ENCODE measurements at places on chromosomes 12 and 14.

GRCh38 chr14:105389534-105389933 is 8.8 kb upstream of the TEX22 start:
- no peak for DNase-seq

GRCh38 chr14:36264595-36264994 is 55.8 kb downstream of the MBIP start:
- no peak for DNase-seq

DNA sequence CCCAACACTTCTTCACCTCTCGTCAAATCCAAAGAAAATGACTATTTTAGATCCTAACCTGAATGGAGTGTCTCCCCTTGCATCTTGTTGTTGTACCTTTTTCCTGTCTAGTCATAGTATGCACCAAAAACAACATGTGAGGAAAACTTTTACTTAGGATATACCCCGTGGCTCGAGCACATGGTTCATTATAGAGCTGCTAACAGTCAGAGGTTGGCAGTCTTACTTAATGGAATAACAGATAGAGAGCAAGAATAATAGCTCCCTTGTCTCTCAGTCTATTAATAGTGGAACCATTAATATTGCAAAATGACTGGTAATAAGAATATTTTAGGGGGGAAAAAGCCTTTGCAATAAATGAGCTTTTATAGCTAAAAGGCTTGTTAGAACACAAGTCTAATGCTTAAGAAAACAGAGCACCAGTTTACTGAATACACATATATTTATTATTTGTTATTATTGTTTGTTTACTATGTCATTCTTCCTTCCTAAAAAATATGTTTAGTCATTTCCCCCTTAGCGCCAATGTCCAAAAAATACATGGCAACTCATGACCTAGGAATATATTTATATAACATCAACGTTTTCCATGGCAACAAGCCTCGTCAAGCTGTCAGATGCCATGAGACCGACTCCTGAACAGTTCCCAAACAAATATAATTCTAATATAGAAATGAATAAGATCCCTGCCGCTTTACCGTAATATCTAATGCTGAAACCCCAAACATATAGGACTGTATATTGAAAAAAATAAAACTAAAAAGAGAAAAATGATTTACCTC is 592.4 kb downstream of the SOX5 start:
- DNase-seq, result no peak

DNA sequence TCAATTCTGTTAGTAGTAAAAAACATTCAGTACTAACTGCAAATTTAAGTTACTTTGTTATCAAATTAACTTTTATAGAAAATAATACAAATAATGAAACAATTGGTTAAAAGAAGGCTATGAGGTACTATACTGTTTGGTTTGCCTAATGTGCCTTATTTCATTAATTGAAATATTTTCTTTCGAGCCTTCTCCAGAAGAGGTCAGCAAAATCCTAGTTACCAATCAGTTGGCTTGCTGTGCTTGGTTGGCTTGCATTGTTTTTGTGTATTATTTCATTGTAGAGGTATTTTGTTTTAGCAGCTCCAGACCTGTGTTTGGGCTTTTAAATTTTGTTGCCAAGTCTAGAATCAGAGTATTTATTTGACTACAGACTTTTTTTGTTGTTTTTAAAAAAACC is 68.5 kb downstream of the AEBP2 start:
- no peak for DNase-seq

DNA sequence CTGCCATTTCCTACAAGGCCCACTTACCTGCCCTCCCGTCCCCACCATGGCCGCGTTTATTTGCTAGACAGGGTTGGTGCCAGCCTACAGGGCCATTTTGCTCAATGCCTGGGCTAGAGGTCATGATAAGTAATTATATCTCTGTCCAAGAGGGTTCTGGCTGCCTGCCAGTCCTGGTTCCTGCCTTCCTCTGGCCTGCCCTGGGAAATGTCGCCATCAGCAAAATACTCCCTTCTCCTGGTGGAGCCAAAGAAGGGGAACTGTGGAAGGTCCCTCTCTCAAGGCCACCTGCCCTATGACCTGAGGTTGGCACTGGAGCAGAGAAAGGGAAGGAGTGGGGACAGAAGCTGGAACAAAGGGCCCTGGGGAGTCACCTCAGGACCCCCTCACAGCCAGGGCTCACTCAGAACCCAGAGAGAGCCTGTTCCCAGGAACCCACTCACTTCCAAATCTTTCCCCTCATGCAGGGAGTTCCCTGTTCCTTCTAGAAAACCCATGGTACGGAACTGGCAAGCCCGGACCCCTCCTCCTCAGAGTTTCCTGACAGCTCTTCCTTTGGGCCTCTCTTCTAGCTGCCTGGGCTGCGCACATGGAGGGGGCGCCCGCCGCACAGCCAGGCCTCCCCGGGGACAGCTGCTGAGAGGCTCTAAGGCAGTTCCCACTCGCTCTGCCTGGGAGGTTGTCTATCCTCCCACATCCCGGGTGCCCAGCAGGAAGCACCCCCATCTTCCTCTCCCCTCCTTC is 280.5 kb downstream of the DPF3 start:
- no peak for DNase-seq

DNA sequence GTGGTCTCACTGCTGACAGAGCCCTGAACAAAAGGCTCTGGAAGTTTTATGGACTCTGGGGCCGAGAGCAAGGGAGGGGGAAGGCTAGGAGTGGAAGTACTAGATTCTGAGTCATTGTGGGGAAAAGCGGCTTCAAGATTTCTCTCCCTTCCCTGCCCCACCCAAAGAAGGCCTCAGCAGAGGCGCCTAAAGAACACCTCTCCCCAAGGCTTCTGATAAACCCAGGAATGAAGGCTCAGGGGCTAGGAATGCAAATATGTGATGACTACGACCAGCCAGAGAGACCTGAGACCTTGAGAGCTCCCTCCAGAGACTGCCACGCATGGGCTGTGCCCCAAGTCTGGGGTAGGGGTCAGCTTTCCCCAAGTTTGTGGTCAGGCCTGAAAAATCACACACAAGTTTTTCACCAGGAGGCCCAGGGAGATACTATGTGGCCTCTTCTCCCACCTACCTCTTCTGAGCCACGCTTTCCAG is 130.7 kb upstream of the HIF1A start:
- DNase-seq, result no peak

- no peak for DNase-seq
These were observed 96.9 kb downstream of the ADGRD1 start for GRCh38 chr12:131050463-131051154.

DNA sequence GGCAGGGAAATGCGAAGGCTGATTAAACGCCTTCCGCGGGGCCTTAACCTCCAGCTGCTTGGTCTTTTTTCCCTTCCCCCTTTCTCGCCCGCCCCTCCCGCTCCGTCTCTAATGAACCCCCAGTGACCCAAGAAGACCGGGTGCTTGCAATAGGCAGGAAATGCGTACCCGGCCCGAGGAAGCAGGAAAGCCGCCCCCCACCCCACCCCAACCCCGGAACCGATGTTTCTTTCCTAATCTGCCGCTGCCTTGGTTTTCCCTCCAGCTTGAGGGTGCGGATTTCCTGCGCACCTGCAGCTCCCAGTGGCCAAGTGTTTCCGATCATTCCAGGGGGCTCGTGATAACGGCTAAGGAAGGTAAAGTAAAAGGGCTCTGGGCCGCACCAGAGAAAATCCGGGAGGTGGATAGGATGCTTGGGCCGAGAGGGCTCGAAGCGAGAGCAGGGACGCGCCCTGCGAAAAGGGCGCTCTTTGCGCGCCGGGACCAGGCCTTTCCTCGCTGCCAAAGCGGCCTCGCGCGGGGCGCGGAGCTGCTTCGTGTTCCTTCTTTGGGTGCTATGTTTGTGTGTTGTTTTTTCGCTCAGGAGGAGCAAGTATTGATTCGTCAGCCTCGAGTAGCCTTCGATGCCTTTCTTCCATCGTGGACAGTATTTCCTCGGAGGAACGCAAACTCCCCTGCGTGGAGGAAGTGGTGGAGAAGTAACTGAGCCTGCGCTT is 983 bp downstream of the MYF6 start:
- no peak for DNase-seq

DNA sequence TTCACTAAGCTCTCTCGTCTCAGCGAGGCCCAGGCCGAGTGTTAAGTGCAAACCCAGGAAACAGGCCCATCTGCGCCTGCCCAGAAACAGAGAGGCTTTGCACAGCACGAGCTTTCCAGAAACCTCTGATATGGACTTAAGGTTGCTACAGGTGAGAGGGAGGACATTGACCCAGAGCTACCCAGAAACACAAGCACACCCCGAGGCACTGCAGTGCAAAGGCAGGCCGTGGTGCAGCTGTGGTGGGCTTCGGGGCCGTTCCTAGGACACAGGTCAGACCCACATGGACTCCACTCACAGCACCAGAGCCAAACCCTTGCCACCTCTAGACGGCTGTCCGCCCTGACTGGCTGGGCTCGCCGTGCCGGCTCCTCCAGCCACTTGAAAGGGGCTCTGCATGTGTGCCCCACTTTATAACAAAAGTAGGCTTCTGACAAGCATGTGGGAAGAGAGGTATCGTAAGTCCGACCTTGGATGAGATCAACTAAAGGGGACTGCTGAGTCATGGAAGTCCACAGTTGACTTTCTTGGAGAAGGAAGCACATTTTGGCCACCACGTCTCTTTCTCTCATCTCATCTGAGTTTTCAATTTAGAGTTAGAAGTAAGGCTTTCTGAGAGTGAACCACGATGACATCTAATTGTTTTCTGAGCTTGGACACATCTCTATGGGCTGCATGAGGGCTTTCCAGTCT is 38.2 kb downstream of the CACNA2D4 start:
- no peak for DNase-seq

DNA sequence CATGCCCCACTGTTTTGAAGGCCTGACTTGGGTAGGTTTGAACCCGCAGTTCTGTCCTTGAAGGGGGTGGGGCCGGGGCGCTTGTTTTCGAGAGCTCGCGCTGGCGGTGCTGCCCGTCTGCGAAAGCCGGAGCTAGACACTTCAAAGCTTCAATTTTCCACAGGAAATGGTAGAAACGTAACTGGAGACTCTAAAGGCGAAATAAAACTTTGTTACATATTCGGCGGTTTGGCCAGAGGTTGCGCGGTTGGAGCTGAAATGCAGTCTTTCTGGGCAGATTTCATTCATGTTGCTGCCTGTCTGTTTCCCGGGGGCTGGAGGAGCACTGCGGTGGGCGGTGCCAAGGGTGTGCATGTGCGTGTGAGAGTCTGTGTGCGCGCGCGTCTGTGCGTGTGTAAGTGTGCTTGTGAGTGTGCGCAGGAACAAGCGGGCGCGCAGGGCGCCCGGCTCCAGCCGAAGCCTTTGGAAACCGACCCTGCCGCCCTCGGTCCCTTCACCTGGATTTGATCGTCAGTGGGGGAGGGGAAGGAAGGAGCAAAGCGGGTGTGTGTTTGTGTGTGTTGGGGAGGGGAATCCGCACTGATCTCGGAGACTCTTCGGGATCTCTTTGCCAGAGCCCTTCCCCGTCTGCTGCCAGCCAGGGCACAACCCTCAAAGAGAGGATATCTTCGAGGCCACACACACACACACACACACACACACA is 227.7 kb upstream of the CRY1 start:
- DNase-seq, result no peak

DNA sequence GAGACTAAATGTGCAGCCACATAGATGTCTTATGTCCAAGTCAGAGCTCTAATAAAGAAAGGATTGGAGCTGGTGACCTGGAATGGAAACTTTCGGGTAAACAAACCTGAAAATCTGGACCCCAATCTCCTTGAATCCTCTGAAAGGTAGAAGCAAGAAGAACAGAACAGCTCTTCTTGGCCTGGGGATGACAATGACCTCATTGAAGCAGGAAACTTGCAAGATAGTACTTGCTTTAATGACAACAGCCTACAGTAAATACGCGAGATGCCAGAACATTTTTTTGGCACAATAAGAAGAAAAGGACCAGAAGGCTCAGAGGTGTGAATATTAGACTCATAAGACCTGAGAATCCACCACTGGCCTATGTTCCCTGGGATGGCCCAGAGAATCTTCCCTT is 4.1 kb upstream of the PRIMA1 start:
- no peak for DNase-seq

- DNase-seq, result no peak
These were observed 59.0 kb downstream of the PLEKHG3 start for GRCh38 chr14:64763085-64763782.

- DNase-seq, result peak; percentile 39
These were observed 777 bp downstream of the ASCL1 start for GRCh38 chr12:102958073-102958829.

DNA sequence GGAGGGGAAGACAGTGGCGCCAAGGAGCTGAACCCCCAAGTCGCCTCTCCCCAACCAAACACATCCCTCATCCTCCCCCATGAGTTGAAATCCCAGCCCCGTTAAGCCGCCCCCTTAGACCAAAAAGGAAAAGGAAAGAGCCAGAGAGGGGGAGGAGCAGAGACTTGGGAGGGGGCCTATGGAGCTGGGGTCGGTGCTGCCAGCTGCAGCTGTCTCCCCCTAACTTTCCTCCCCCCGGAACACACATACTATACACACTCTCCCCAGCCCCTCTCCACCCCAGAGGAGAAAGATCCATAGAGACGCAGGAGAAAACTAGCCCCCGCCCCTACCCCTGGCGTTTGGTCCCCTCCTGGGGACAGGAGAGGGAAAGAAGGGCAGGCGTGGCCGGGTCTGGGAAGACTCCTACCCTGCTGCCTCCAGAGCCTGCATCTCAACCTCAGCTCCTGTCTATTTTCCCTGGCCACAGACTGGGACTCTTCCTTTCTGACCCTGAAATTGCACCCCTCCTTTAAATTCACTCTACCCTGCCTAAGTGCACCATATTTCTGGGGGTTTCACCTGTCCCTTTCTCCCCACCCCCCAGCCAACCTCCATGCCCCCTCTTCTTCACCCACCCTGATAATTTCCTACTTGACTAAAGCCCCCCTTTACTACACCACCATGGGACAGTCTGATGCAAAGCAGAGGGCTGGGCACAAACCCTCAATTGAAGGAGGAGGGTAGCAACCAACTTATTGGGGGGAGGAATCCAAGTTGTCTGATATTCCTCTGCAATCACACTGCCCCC is 1.7 kb upstream of the HOXC9 start:
- DNase-seq, result no peak

All from GM18507 (cell line).